ENCODE measurements at places on chromosomes 3 and 15.

DNA sequence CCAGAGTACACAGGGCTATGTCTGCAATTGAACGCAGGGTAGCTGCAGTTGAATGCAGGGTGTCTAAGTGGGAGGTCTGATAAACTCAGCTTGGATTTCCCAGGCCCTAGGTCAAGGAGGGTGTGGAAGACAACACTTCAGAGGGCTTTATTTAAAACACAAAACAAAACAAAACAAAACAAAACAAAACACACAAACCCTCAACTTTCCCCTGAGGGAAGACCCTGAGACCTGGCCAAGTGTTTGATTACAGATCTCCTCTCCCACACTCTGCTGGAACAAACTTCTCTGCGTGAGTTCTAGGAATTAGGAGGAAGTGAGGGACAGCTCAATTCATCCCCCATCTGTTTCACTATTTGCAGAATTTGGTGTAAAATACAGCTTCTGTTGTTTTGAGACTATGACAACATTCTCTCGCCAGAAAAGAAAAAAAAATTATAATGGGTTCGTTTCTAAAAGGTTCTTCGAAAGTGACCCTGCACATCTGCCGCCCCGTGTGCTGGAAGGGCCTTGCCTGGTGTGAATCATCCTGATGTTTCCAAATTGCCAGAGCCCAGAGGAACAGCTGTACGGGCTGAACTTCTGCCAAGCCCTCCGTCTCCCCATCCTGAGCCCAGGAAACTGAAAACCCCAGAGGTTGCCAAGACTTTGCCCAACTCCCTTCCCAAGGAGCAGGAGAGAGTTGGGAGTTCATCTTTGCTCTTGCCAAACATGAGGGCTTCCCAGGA is 73.3 kb upstream of the RAD18 start:
- DNase-seq = no peak

DNA sequence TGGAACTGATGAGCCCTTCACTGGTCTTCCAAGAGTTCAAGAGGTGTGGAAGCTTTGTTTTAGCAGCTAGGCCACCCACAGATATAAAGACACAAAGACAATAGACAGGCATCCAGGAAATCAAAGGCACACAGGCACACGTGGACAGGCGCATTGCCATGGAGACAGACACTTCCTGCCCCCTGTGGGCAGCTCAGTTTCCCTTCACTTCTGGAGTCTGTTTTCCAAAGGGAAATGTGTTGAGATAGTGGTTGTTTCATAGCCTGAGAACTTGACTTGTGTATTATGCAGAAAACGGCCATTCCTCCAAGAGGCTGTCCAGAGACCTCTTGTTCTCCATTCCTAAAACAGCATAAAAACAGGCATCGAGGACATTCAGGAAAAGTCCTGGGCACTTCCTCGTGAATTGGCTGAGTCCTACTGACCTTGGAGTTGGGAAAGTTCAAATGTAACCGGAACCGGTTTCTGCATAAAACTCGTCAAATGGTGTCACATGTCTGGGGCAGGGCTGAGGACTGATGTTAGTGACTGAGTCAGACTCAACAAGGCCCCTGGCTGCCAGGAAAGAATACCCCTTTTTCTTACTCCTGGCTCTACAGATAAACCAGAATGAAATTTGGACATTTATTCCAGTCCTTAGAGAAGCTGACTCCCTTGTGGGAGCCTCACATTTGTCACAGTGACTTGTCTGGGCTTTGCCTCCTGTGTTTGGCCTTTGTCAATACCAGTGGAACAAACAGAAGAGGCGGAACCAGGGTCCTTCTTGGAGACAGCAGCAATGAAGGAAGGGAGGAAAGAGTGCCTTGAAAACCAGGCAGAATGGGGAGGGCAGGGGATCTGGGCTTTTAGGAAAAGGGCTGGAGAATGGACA is 1.3 kb downstream of the ALPK3 start:
- no peak for DNase-seq

GRCh38 chr3:21441821-21442220 is 309.2 kb downstream of the ZNF385D start:
- no peak for DNase-seq

DNA sequence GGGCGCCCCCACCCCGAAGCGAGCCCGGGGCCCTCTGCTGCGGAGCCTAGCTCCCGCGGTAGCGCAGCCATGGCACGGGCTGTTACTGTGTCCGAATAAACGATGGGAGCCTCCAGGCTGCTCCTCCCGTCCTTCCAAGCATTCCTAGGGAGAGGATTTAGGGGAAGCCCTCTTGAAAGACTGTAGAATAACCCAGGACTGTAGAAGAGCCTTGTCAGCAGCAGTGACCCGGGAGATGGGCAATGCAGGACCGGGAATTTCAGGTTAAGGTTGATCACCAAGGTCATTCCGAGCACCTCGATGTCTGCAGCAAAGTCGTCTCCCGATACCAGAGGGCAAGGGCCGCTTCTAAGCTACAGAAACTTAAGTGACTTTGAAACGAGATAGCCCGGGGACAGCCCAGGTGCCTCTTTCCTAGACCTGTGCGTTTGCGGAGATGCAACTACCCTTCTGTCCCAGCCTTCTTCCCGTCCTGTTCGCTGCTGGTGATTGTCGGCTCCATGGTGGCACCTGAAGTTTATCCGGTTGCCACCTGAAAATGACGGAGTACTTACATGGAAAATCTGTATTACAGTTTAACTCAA is 753 bp upstream of the MYO5A start:
- DNase-seq = no peak

GRCh38 chr15:42069025-42069424 is 25.3 kb downstream of the PLA2G4D start:
- no peak for DNase-seq

DNA sequence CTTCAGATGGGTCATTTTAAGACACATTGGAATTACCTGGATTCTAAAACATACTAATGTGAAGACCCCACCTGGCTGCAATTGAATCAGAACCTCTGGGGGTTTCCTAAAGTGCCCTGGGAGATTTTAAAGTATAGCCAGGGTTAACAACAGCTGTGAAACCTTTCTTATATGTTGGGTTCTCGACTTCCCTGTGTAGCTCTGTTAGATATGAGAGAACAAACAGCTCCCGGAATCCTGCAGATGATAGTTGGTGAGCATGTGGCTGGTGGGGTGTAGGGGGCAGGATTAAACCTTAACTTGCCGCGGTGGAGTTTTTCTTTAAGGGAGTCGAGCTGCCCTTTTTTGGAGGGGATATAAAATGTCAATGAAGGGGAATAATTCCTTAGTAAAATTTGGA is 12.1 kb downstream of the PLCL2 start:
- no peak for DNase-seq

DNA sequence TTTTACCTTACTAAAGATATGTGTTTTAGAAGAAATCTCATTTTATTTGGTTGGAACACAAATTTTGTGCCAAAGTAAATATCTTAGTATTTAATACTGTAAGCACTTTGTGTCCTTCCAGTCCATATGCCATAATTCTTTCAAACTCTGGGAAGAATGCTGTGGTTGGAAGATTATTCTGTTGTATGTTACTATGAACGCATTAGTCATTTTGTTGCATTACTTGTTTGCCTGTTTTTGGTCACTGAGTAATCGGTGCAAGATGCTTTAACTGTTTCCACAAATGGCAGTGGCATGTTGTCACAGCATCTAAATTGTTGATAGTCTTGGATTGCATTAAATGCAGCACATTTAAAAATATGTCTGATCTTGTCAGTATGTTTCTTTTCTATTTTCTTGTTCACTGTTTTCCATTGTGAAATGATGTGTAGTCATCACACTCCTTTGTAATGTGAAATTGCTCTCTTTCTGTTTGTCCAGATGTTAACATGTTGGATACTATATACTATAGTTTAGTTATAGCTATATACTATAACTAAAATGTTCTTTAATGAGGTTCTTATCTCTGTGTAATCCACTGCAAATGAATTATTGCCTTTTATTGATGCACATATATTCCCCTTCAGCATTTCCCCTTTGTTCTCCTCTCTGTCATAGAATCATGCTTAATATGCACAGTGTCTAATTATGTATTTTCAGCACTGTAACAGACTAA is 89.9 kb upstream of the FLNB start:
- DNase-seq = no peak

All from GF-D8 (cell line).